ENCODE measurements at places on chromosomes 7 and 10.

DNA sequence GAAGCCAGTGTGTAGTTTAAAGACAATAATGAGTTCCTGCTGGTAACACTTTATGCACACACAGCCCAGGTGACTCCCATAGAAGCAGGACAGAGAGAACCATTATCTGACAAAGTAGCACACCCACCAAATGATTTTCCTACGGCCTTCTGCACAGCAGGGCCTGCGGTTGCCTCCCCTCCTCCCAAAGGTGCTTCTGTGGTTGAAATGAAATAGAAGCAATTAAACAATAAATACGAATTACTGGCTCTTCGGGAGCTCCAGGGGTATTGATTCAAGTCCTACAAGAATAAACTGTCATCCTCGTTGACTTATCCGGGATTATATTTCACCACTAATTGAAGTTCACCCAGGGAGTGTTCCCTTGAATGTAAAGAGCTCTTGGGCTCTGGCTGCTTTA, 172.1 kb downstream of the ACTR3B start:
- DNase-seq = no peak

DNA sequence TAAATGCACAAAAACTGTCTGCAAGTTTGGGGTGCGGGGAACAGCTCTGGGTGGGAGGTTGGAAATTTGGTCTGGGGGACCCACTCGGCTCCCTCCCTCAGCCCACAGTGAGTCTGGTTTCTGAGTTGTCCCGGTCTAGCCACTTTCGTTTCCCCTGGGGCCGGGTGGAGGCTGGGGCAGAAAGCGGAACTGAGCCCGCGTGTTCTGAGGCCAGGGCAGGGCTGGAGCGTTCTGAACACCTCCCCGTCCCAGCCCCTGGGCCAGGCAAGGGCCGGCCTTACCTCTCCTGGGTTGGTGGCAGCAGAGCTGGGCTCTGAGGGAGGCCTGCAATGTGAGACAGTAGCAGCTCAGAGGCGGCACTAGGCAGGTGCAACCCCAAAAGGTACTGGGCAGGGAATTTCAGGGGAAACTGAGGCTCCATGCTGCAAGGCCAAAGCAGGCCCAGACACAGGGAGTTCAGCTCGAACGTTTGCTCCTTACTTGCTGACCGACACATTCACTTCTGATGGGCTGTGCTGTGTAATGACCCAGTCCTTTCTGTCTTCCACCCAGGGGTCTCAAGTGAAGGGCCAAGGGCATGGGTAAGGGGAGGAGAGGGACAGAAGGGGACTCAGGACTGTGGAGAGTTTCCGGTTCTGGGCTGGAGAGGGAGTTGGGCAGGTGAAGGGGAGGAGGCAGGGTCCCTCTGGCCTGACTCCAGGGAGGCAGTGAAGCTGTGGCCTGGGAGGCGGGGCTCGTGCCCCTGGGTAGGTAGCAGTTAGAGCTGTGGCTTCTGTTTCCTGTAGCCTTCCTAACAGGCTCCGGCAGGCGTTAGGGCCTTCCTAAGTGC, 3.0 kb downstream of the IRF5 start:
- DNase-seq = no peak

- no peak for DNase-seq
These were observed 31.8 kb downstream of the AP3M1 start for GRCh38 chr10:74118804-74119203.

DNA sequence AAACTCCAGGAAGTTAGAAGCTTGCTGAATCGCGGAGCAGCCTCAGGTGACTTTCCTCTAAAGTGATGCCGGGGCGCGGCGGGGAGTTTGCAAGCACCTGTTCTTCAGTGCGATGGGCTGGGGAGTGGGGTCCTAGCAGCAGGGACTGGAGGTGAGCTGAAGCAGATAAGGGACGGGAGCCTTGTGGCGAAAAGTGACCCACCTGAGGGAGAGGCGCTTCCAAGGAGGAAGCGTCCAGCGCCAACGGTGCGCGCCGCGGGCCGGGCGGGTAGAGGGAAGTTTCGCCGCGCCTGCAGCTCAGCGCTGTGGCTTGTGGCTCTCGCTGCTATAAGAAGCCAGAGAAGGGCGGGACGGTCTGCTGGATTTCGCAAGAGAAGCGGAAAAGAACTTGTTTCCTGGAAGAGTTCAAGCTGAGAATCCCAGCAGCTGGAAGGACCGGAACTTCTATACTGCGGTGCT, at the start of gene STEAP4:
Gene STEAP4 (minus strand): TSS at position 305 of the 459 bp plus-strand sequence. CDS start 22,625 bp downstream, outside the sequence.
- peak; percentile 12 for DNase-seq

GRCh38 chr10:60735244-60735643, 43.0 kb upstream of the CDK1 start:
- no peak for DNase-seq

- DNase-seq = no peak
These were observed 1.8 kb downstream of the PRKCQ start for GRCh38 chr10:6578251-6578771.

GRCh38 chr7:71466448-71467145, 334.7 kb downstream of the GALNT17 start:
- DNase-seq = no peak

DNA sequence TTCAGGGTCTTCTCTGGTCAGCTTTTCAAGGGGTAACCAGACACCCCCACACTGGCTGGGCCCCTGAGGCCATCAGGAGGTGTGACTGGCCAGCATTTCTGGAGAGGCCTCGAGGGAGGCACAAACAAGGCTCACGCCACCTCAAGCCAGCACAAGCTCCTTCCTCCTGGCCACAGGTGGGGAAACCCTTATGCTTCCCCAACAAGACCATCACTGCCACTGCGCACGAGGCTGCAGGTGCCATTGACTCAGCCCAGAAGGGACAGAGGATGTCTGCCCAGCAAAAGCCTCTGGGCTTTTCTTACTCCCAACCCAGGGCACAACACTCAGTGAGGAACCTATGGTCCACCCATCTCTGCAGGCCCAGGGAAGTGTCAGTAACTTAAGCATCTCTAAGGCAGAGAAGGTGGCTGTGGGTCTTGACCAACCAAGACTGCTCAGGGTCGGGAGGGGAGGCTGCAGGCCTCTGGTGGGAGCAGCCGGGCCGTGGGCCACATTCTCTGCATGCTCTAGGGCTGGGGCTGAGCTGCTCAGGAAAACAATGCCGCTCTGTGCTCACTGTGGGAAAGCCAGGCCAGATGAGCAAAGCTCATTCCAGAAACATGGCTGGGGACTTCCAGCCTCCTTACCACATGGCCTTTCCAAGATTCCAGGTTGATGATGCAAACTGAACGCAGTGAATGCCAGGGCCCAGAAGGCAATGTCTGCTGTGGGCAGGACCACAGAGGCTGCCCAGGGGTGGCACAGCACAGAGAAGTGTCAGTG, 24.2 kb upstream of the RASSF4 start:
- no peak for DNase-seq

- DNase-seq = no peak
These were observed 123.1 kb upstream of the INHBA start for GRCh38 chr7:41825927-41826480.

DNA sequence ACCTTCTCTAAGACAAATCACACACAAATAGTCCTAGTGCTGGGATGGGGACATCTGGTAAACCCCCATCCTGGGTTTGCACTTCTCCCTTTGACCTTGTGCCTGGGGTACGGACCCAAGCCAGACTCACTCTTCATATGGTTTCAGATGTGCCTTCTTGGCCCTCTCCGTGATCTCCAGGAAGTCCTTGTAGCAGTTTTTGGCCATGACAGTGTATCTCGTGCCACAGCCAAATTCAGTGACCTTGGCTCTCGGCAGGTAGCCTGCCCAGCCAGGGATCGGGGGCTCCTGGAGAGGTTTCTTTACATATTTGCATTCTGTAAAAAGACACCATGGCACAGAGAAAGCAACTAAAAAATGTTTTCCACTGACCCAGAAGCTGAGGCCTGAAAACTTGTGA, 43.9 kb downstream of the PNLIPRP2 start:
- DNase-seq = no peak

DNA sequence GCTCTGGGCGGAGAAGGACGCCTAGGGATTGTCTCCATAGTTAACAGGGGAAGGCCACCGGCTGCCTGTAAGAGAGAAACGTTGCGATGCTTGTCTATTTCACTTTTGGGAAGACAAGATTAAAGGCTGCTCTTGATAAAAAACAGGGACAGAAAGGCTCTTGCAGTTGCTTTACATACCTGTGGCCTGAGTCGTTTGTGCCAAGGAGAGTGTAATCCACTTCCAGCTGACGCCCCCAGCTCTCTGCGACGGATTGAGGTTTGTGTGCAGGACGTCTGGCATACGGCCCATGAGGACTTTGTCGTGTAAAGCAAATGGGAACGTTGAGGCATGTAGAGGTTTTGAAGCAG, 1.1 kb downstream of the MAP3K8 start:
- DNase-seq = no peak

Measured in right renal cortex interstitium (tissue), 3 donors.